RPMI7951 (cell line): ENCODE measurements at places on chromosomes 5 and 9.

GRCh38 chr5:143464723-143465490, 61.4 kb upstream of the NR3C1 start:
- DNase-seq = no peak

- DNase-seq = peak; percentile 68
These were observed 53.9 kb upstream of the TRIM32 start for GRCh38 chr9:116632990-116633838.

DNA sequence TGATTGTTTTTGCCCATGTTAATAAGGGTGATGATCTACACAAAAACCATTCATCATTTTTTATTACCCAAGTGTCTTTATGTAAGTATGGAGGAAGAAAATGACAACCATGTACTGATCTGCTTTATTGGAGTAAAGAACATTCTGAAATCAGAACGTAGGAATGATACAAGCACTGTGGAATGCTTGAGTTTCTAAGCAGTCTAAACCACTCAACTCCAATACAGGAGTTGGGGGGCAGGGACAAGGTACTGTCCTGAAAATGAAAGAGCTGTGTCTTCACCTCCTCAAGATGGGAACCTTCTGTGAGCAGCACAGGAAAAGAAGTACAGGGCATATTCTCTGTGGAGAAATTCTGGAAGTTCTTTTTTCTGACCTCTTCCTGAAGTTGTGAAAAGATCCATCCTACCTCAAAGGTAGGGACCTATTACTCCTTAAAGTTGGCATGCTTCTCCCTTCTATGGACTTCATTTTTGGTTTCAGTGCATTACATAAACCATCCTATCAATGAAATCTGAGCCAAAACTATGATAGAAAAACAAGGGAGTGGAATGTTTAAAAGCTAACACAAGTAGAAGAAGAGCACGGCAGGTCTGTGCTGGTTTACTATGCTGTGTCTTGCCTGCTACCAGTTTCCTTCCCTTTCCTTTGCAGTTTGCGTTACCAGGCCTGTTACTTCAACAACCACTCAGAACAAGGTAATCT, 202.6 kb downstream of the SEMA5A start:
- DNase-seq = peak; percentile 43

DNA sequence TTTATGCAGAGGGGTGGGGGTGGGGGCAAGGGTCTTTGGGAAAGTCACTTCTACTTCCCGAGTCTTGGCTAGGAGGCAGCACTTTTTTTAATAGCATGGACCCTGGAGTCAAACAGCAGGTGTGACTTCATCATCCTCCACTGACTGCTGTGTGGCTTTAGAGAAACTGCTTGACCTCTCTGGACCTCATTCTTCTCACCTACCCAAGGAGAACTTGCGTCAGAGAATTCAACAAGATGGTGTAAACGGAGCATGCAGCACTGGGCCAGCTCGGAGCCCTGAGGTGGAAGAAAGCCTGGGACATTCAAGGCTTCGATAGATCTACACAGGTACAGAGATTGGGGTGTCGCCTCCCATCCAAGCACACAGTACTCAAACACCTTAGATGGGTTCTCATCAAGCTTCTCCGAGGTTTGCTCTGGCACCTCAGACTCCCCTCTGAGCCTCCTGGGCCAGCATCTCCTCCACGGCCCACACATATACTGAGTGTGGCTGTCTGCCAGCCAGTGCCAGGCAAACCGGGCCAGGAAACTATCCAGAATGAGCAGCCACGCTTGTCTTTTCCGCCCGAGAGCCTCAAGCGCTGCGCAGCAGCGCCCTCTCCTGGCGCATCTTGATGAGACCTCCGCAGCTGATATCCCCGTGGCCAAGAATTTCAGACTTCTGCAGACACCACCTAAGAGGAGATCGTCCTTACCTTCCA, 4.6 kb upstream of the SLC25A48 start:
- DNase-seq = peak; percentile 34

- no peak for DNase-seq
These were observed 562.2 kb upstream of the TRPC7 start for GRCh38 chr5:136927571-136927970.

- DNase-seq = peak; percentile 51
These were observed 4.8 kb upstream of the DPM2 start for GRCh38 chr9:127942216-127943010.

- DNase-seq = no peak
These were observed 152.8 kb downstream of the OLFM1 start for GRCh38 chr9:135240222-135240621.

- DNase-seq = no peak
These were observed 13.4 kb downstream of the PAEP start for GRCh38 chr9:135574943-135575342.

DNA sequence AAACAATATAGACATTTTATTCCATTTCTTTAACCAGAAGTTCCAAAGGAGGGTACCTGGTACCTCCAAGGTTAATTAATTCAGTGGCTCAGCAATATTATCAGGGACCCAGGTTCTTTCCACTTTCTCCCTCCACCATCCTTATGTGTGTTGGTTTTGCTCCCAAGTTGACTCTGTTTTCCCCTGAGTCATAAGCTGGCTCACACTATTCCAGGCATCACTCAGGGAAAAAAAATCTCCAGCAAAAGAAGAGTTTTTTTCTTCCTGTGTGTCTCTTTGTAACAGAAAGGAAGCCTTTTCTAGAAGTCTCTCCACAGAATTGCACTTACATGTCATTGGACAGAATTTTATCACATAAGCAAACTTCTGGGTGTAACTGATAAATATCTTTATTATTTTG, 31.2 kb upstream of the GALNT10 start:
- no peak for DNase-seq

GRCh38 chr9:137035937-137036336, 4.0 kb upstream of the FUT7 start:
- no peak for DNase-seq

GRCh38 chr9:127555840-127556820, 55.9 kb upstream of the STXBP1 start:
- DNase-seq = peak; percentile 99

DNA sequence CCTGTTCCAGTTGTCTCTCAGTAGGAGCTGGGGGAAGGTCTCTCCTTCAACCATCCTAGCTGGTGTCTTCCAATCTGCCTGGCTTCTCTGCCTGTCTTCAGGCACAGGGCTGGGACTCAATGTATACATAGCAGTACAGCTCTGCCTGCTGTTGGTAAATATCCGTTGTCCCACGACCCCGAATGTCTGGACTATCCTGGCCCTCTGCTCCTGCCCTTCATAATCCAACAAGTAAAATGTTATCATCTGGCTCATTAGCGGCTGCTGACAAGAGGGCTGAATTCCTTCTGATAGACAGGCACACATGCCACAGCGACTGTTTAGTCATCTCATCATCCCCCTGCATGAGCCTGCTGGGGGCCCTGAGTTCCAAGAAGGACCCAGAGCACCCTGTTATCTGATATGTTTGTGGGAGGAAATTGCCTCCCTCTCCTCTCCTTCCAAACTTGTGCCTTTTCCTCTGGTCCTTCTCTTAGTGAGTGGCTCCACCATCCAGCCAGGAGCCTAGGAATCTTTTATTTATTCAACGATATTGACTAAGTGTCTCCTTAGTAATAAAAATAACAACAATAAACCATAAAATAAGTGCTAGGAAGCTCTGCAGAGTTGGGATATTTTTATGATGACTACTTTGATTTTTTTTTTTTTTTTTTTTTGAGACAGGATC, 29.5 kb upstream of the TGFBR1 start:
- DNase-seq = no peak

DNA sequence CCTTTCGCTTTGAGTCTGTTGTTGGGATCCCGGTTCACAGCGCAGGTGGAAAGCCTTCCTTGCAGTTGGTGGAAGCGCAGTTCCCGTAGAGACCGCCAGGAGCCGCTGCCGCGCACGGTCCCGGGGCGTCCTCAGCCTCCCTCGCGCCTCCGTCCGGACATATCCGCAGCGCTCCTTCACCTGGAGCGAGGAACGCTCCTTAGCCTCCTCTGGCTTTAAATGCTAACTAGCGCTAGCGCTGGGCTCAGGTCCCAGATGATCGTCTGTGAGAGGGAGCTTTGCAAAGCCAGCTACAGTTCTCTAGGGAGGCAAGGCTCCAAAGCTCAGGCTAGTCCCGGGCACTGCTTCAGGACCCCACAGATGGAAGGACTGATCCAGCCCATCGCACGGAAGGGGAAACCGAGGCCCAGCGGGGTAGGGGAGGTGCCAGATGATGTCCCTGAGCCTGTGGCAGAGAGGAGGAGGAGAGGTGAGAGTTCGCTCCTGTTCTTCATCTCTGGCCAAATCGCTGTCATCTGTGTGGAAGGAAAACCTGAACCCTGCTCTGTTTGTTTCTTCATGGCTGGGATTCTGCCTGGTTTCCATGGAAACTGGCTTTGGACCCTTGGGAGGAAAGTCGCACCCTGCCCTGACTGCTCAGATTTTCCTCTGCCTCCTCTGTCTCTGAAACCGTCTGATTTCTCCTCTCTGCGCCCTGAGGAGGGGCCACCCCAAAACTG, 31.4 kb downstream of the COL15A1 start:
- DNase-seq = peak; percentile 68

GRCh38 chr9:14238079-14238478, 75.9 kb downstream of the NFIB start:
- peak; percentile 75 for DNase-seq

- DNase-seq = peak; percentile 1
These were observed 36.5 kb downstream of the ZCCHC7 start for GRCh38 chr9:37156781-37157356.

DNA sequence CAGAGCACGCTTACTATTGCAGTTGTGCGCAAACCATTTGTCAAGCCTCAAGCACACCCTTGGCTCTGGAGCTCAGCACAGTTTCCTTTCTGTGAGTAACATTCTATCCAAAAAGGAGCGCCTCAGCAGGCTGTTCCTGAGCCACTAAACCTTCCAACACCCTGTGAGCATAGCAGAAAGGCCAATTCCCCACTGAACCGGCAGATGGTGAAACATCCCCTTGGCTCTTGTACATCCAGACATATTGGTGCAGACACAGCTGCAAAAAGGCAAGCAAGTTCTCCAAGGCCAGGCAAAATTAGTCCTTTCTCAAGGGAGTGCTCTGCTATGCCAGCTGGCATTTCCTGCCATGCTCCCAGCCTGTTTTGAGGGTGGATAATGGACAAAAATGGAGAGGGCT, 44.1 kb upstream of the CEMIP2 start:
- no peak for DNase-seq

- no peak for DNase-seq
These were observed 10.5 kb downstream of the SH2D3C start for GRCh38 chr9:127767909-127768331.

DNA sequence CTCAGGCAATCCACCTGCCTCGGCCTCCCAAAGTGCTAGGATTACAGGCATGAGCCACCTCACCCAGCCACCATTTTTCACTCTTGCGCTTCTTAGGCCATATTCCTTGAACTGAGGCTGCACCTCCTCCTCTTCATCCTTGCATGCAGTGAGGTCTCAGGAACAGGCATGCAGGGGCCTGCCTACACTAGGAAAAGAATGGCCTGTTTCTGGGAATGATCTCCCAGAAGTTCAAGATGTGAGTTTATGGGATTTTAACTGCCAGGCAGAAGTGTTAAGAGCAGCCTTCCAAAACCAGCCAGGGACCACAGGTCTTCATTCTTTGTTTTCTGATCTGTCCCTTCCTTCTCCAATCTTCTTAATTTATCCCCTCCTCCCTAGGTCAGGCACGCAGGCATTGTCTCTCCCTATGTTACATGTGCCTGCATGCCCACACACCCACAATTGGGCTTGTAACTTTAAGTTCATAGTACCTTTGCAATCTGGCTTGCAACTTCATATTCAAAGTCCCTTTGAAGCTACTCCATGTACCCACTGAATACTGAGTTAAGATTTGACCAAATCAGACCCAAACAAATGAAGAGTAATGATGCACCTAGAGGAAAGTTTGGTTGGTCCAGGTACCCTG, 10.5 kb upstream of the HSPA4 start:
- DNase-seq = no peak

DNA sequence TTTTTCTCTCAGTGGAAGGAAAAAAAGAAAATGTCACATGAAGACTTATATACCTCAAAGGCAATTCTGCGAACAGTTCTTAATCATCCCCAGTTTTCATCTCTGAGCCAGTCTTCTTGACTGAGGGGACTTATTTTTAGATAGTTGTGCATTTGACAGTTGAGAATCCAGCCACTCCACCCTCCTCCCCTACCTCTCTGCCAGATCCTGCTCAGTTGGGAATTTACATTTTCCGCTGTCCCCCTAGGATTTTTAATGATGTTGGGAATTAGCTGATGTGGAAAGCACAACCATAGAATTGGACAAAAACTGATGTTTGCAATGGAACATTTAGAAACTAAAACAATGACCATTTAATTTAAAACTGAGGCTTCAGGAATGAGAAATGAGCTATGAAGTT, 194.3 kb upstream of the PIK3R1 start:
- no peak for DNase-seq
